ENCODE measurements at places on chromosomes 13 and 19.

DNA sequence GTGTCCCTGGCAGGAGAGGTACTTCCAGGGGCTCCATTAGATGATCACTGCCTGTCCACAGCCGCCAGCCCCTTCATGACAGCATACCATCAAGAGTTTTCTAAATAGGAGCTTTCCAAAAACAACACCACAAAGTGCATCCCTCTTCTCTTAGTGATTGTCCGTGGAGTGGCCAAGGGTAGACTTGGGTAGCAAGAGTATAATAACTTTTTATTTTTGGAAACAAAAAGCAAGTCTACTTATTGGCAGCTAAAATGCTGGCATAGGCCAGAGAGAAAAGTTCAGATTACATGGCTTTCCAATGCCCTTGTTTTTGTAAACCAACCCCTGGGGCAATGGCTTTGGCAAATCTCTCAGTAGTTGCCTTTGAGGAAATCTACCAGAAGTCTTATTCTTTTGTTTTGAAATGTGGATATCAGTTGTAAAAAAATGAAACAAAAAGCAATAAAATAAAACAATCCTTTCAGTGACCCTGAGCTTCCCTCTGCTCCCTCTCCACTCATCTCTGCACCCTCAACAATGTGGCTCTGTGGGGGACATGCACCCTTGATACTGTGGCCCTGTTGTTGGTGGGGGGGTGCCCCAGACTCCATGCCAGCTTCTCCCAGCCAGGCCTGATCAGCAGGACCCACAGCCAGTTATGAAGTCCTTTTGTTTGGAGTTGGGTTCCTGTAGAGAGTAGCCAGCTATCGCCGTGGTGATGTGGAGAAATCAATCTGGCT is 294.1 kb downstream of the DLEU7 start:
- DNase-seq = no peak

DNA sequence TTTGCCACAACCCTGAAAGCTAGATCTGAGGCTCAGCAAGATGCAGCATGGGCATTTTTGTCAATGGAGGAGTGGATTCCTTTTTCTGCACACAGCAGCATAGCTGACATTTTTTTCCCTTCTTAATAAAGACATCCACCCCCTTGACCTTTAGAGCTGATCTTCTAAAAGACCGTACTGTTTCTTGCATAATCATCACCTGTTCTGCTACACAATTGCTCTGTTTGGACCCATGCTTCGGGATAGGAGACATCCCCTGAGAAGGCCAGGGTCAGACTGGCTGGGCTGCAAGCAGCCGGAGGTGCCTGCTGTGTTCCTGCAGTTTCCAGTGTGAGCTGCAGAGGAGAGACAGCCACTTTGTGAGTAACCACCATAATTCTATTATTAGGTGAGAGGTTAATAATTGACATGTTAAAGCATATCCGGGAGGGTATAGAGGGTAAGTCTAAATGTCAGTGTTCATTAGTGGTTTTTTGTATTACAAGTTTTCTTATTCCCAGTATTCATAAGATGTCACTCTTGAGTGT is 108.5 kb upstream of the C1QTNF9B start:
- no peak for DNase-seq

DNA sequence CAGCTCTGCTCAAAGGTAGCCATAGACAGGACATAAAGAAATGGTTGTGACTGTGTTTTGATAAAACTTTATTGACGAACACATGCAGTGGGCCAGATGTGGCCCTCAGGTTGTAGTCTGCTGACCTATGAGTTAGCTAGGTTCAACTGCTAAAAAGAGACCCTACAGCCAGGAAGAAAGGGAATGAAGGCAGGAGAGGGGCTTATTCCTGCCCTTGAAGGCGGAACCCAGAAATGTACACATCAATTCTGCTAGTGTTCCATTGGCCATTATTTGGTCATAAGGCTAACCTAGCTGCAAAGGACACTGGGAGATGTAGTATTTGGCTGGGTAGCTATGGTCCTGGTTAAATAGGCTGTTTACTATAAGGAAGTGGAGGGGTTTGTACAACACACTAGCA is 18.0 kb downstream of the APBA3 start:
- no peak for DNase-seq

- no peak for DNase-seq
Measured at GRCh38 chr13:95676105-95676761, 706 bp upstream of the DNAJC3 start.

GRCh38 chr19:40217027-40217810 is 965 bp downstream of the TTC9B start:
- no peak for DNase-seq

DNA sequence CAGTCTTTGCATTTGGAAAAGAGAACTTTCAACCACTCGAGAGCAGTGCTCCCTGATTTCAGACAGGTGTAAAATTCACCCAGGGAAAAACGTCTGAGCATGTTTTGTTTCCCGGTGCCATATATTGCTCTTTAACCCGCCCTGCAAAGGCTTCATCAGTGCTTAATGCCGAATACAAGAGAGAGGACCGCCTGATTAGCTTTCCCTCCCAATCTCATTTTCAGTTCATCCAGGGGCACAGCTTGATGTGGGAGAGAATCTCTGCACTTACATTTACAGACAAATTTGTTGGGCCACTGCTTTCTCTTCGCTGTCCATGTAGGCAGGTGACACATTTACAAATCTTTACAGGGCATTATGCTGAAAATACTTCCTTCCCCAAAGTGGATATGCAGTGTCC is 499.1 kb downstream of the LIG4 start:
- DNase-seq = no peak

GRCh38 chr19:1136621-1137317 is 33.0 kb downstream of the GPX4 start:
- DNase-seq = no peak

GRCh38 chr13:40145139-40145538 is 489.7 kb downstream of the COG6 start:
- no peak for DNase-seq

GRCh38 chr19:9324584-9324962 is 594 bp downstream of the ZNF559 start:
- no peak for DNase-seq

DNA sequence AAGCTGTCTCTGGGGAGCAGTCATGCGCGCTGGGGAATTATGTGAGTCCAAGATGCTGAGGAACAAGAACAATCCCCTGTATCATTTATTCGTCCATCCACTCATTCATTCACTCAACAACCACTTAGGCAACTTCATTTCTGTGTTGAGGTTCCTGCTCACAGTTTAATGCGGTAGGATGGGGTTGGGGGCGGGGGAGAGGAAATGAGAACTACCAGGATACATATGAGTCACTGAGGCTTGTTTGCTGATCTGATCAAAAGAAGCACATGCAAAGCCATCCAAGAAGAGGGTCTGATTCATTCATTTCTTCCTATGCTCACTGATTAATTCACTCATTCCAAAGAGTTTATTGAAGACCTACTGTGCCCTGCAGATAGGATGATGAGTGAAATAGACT is 20.9 kb downstream of the ZNF536 start:
- no peak for DNase-seq

DNA sequence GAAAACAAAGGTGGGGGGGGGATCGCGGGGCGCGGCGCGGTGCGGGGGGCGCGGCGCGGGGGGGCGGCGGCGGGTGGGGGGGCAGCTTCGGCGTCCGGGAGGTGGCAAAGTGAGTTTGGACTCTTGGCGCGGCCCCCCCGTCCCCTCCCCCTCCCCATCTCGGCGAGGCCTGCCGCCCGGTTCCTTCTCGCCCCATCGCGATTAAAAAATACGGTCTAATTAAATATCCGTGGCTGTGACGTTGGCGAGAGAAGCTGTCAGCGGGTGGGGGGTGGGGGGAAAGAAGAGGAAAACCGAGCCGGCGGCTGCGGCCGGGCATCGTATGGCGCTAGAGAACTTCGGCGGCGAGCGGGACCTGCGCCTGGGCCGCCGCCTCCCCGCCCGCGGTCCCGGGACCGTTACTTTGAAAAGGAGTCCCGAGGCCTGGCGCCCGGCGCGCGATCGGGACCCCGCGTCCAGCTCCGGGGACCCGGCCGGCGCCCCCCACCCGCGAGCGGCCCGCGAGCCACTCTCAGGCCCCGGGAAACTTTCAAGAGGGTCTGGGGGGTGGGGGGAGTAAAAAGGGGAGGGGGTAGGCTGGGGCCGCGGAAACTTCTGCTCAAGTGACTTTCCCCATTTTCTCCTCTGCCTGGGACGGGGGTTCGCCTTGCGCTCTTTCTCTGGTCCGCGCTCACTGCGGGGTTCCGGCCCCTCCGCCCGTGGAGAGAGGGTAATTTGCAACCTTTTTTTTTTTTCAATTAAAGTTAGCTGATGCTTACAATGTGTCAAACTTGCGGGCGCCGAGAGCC is 146.3 kb upstream of the ZNF536 start:
- DNase-seq = peak; percentile 3

- no peak for DNase-seq
Measured at GRCh38 chr13:71770710-71771109, 96.3 kb downstream of the DACH1 start.

DNA sequence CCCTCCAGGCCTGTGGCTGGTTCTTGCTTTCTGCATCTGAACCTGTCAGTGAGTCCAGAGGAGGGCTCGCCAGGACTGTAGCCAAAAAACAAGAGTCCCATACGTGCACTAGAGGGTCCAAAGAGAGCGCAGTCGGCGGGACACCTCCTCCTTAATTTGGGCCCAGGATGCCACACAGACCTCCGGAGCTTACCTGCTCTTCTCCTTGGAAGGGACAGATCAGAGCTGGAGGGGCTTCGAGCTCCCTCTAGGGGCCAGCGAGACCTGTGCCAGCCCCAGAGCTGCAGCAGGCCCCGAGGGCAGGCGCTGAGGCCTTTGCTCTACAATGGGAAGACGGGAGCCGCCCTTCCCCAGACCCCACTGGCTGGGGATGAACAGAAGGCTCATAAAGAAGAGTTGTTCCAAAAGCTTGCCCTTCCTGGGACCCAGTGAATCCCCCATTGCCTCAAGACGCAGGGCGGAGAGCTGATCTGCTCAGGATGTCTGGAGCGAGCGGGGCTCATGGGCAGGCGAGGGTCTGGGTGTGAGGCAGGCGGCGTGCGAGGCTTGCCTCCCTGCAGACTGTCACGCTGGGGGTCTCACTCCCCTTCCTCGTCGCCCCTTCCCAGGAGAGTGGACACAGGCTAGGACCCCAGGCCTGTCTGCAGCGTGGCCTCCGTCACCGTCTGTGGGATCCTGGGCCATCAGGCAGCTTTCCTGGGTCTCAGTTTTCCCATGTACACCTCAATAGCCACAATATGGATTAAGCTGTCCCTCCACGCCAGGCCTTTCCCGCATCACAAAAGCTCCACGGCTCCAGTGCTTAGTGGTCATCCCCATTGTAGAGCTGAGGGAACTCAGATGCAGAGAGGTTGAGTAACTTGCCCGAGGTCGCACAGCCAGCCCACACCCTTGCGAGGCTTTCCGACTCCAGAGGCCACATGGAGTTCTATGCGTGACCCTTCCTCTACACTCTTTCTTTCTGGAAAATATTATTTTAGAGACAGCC is 46.9 kb upstream of the VSTM2B start:
- no peak for DNase-seq

DNA sequence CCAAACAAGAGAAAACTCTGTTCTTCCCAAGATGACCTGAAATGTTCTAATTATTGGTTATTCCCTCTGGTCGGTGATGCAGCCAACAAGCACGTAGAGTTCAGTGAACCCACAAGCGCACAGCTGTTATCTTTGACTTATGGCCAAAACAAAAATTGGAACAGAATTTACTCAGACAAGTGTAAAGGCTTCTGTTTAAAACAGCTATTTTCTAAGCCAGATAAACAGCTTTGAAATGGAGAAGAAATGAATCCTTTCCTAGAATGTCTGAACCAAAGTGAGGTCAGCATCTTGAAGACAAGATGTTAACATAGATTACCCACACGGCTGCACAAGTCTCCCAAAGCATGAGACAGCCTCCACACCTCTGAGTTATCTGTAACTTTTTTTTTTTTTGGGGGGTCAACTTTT is 669.2 kb downstream of the DIAPH3 start:
- DNase-seq = peak; percentile 31

- DNase-seq = no peak
Measured at GRCh38 chr13:67238277-67238859, 8.2 kb upstream of the PCDH9 start.

- no peak for DNase-seq
Measured at GRCh38 chr13:40172878-40173277, 493.6 kb downstream of the FOXO1 start.

DNA sequence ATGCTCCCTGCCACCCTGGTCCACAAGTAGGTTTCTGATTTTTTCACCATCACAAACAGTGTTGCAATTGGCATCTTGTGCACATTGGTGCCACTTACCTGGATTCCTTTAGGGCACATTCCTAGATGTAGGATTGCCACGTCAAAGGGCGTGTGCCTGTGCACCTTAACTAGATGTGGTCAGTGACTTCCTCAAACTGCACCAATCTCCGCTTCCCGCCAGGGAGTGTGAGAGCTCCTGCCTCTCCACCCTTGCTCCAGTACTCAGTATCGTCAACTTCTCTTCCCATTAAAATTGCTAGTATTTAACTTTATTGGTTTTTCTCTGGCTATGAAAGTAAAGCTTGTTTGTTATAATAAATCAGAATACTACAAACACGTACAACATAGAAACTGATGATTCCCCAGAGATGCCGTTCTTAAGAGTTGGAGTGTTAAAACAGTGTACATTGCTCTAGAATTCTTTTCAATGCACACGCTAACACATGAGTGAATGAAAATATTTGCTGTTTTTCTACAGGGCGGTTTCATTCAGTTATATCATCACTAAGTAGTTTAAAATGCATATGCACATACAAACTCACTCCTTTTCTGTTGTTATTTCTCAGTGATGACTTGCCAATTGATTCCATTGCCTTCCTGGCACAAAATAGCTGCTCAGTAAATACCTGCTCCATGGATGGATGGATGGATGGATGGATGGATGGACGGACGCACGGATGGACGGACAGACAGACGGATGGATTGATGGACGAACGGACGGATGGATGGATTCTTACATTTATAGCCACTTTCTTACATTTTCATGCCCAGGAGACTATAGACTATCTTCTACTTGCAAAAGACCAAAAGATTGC is 23.4 kb downstream of the CCNE1 start:
- DNase-seq = no peak

DNA sequence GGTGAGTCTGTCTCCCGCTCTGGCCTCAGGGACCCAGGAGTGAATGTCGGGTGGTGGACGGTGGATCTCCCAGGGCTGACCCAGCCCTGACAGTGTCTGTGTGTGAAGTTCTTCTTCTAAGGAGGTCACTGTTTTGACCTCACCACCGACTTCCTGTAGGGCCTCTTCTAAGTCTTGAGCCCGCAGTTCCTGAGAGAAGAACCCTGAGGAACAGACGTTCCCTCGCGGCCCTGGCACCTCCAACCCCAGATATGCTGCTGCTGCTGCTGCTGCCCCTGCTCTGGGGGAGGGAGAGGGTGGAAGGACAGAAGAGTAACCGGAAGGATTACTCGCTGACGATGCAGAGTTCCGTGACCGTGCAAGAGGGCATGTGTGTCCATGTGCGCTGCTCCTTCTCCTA is at the start of gene SIGLEC7:
Gene SIGLEC7, plus strand, starts transcription at position 183 of the 400 bp plus-strand sequence. Its CDS starts 69 bp downstream, at position 252.
- DNase-seq = no peak

GRCh38 chr13:42215578-42216421 is 56.2 kb upstream of the AKAP11 start:
- DNase-seq = peak; percentile 41

GRCh38 chr19:11504502-11505031 is 1.1 kb downstream of the ZNF653 start:
- no peak for DNase-seq

- DNase-seq = no peak
Measured at GRCh38 chr13:84686973-84687372, 804.7 kb upstream of the SLITRK1 start.

- DNase-seq = no peak
Measured at GRCh38 chr19:57656346-57656745, 12.4 kb upstream of the ZSCAN4 start.

Measured in right lung (tissue), 10 donors.